ENCODE measurements at places on chromosomes 4 and X.

GRCh38 chr4:59936566-59936965 is 1263.6 kb upstream of the ADGRL3 start:
- no peak for DNase-seq

DNA sequence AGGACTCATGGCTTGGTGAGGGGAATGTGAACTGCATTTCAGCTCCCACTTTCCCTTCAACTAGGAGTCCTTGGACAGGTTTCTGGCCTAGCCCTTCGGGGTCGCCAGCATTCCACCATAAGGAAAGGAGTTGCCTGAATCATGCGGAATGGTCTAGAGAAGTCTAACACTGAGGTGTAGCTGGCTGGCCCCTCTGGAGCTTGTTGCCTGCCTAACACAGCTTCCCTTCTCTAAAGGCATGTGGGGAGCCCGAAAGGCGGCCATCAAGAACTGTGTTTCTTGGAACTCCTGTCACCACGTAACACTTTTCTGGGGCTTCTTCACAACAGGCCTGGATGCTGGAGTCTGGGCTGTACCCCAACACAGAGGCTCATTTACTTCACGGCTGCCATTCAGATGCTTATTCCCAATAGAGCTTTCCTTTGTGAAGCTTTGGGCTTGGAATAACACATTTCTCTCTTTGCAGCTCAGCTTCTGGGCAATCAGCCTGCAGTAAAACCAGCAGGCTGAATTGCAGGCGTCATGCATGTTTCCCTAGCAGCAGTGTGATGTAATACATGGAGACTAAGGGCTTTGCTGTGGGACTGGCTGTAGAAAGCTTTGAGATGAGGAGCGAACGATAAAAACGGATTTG is 5.4 kb downstream of the GABRQ start:
- DNase-seq: no peak

- DNase-seq: no peak
Observed at GRCh38 chrX:117860517-117860916, 256.1 kb downstream of the KLHL13 start.

GRCh38 chrX:54495814-54496516 is at the start of gene FGD1:
Gene FGD1, minus strand, starts transcription at chrX:54496234. Its CDS starts 802 bp downstream, at chrX:54495432.
- peak; percentile 24 for DNase-seq

GRCh38 chrX:11420851-11421250 is 127.6 kb downstream of the AMELX start:
- no peak for DNase-seq

- no peak for DNase-seq
Observed at GRCh38 chrX:140917354-140918115, 84.9 kb upstream of the SPANXB1 start.

DNA sequence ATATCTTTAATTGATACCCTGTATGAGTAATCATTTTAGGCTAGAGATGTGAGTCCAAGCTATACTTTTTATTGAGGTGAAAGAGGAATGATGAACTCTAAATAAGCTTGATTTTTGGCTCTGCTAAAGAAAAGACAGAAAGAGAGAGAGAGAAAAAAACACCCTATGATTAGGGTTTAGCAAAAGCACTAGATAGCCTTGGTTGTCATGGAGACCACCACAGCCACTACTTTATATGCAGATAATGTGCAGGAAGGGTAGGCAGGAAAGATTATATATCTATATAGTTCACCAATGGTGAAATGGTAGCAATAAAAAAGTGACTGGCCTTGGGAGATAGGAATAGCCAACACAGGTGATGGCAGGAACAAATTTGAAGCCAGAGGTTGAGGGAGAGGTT is 69.9 kb upstream of the CAMK2D start:
- DNase-seq: no peak

GRCh38 chr4:80058740-80059139 is 14.3 kb downstream of the ANTXR2 start:
- no peak for DNase-seq

- DNase-seq: no peak
Observed at GRCh38 chrX:115894087-115894486, 276.5 kb upstream of the AGTR2 start.

Measured in stromal cell of bone marrow (primary cell).